ENCODE measurements at places on chromosomes 5 and 9.

GRCh38 chr9:80556631-80557030, 984.9 kb downstream of the TLE4 start:
- no peak for DNase-seq

DNA sequence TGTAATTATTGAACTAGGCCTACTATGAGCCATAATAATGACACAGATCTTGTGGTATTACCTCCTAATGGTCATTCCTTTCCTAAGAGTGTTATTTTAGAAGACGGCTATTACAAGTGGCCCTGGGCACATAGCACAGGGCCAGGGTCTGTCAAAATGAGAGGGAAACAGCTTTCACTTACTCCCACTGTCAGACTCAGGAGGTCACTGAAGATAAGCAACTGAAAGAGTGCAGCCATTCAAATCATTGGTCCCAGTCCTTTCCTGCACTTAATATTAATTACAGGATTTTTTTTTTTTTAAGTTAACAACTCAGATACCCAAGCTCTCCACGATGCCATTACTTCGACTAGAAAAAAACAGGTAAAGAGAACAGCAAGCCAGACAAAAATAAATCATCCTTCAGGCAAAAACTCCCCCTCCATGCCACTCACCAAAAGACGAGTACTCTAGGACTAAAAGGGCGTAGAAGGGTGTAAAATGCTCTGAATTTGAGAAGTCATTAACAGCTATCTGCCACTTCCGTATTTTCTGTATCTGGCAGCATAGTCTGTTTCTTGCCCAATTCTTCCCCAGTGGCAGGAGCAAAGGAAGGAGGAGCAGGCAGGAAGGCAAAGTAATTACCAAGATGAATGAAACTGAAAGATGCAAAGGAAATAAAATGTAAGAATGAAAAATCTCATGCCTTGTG, 87.4 kb downstream of the ZNF608 start:
- DNase-seq = no peak

DNA sequence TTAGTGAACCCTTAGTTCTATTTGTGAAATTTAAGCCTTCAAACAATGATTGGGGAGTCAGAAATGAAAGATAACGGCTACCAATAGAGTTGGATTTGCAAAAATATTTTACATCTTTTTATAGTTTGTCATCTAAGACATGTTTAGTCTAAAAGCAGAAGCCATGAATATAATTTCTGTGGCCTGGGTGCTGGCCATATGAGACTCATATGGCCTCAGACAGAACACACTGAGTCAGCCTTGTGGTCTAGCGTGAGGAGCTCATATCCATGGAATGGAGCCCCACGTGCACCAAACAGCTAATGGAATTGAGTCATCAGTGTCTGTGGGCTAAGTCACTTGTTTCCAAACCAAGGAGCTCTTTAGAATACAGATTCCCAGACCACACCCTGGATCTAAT, 240.7 kb upstream of the NREP start:
- DNase-seq = no peak

DNA sequence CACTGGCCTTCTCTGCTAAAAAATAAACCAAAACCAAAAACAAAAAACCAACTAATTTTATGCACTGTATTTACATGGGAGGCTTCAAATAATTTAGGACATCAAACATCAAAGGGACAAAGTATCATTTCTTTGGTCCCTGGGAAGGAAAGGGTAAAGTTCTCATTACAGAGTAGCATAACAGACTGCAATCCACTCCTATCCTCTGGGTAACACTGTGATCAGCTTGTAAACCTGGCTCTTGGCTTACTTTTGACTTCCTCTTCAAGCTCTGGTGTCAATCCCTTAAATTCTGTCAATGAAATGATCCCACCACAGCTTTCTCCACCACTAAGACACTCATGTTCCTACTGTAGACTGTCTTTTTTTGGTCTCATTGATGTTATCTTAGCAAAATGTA, 69.8 kb upstream of the VCAN start:
- DNase-seq = no peak

DNA sequence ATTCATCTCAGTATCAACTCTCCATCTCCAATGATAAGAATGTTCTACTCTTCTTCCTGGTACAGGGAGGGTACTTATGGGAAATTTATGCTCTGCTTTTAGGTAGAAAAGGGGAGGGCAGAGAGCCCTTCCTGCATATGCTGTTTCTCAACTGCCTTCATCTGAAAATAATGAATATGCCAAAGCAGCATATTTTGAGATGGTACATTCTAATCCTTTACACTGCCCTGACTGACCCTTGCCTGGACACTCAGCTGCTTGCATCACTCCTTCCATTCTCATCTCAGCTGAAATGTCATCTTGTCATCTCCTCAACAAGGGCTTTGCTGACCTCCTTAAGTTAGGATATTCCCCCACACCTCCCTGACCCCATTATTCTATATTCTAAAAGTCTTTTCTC, 68.5 kb downstream of the ALDH7A1 start:
- no peak for DNase-seq

- no peak for DNase-seq
Measured at GRCh38 chr5:74562122-74562521, 78.4 kb downstream of the ENC1 start.

- no peak for DNase-seq
Measured at GRCh38 chr5:172486451-172486850, 32.1 kb upstream of the SH3PXD2B start.

DNA sequence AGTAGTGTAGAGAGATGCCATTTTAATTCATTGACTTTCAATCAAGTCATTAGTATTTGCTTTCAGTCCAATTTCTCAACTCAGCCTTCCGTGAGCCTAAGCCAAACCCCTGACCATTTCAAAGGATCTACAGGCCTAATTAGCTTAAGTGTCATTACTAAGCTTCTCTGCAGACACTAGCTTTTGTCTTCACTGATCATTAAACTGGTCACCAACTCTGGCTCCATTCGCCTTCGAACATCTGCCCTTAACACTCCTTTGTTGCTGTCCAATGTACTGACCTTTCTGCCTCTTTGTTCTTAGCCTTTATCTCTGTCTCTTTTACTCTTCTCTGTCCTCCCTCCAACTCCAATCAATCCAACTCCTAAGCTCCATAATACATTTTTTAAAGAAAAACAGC, 299.3 kb downstream of the DIRAS2 start:
- DNase-seq = peak; percentile 47

DNA sequence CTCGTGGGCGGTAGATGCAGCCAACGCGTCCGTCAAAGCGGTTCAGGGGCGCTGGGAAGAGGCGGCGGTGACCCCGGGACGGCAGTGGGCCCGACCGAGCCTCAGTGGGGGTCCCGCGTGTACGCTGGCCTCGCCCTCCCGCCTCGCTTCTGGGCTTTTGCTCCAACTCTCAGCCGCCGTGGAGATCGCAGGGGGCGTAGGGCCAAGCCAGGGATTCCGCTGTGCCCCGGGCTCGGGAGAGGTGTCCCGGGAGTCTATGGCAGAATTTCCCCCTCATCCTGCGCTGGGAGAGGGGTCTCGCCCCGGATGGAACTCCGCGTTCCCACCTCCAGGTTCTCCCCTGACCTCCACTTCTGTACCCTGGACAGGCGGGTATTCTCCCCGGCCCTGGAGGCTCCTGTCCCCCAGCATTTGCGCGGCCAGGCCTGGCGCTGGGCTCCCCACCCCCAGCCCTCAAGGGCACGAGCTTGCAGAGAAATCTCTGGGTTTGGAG, 131.9 kb downstream of the MRPL36 start:
- DNase-seq = peak; percentile 31

- no peak for DNase-seq
Measured at GRCh38 chr5:171927345-171927941, 79.0 kb downstream of the FBXW11 start.

DNA sequence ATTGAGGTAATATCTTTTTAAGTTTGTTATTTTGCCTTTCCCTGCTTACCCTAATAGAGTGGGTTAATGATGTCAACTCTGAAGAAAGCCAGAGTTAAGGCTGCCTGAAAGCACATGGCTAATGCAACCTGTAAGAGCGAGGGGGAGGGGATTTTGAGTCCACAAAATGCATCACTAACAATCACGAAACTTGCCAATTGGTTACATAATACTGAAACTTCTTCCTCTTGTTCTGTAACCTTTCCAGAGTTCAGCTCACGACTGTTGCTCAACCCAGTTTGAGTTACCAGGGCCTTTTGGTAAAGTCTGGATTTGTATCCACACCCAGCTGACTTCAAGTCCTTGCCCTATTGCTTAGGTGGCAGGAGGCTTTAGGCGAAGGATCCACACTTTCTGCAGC, 308.8 kb downstream of the EFNA5 start:
- no peak for DNase-seq

- no peak for DNase-seq
Measured at GRCh38 chr5:151251001-151251551, 1.9 kb upstream of the GM2A start.

DNA sequence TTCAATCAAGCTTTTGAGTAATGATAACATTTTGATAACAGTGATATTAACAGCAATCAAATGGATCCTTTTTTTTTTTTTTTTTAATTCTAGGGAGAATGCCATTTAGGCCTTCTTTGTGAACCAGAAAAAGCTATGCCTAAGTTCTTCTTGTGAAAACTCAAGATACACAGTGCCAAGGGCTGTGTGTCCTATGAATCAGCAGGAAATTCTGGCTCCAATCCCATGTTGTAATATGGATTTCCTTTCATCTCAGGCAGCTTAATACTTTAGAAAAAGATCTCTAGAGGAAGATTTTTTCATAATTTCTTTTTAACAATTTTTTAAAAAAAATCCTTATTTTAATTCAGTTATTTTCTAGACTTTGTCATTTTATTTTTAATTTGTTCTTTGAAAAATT, 96.1 kb downstream of the NUDT12 start:
- no peak for DNase-seq

DNA sequence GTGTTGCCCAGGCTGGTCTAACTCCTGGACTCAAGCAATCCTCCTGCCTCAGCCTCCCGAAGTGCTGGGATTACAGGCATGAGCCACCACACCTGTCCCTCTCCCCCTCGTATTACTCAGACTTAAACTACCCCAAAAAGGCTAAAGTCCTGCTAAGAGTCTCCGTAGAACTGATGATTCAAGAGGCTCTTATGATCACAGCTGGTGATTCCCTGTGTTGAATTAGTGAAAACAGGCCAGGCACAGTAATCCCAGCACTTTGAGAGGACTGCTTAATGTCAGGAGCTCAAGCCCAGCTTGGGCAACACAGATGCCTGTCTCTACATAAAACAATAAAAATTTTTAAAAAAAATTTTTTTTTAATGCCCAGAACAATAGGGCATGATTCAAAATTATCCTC, 9.2 kb downstream of the CDC26 start:
- no peak for DNase-seq

DNA sequence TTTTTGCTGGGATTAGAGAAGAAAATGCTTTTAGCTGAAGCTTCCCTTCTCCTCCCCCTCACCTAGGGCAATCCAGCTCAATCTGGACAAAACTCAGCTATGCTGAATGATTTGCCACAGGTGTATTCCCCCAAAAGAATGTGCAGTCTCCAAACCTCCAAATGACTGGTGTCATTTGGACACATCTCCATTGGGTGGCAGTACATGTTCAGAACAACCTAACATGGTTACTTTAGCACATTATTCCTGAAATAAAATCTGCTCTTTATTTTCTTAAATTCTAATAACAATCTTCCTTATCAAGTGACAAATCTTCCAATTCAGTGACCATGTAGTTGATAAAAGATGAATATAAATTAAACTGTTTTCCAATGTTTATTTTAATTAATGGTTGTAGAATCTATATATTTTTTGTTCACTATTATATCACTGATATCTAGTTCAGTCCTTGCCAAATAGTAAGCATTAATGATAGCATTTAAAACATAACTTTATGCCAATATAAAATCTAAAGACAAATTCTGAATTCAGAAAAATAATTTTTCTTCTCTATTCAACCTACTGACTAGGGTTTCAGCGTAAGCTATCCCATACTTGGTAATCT, 61.3 kb upstream of the MOCS2 start:
- peak; percentile 50 for DNase-seq

- DNase-seq = no peak
Measured at GRCh38 chr5:98106116-98107031, 667.1 kb upstream of the RGMB start.

DNA sequence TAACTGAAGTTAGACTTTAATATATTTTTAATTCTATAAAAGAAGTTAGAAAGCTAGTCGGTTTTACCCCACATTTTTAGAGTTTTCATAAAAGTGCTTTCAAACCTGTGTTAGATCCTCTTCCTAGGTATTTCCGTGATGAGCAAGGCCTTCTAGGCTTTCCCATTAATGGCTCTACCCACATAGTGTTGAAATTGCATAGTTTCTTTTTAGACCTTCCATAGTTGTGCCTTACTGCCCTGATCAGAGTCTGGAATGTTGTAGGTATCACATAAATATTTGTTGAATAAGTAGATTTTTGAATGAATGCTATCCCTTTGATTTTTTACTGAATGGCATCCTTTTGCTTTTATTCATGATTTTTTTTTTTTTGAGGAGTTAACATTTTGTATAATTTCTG, 45.3 kb upstream of the GPR21 start:
- DNase-seq = no peak

GRCh38 chr9:16970321-16970720, 99.9 kb upstream of the BNC2 start:
- DNase-seq = no peak

- DNase-seq = no peak
Measured at GRCh38 chr9:125254231-125254630, 7.4 kb upstream of the GAPVD1 start.

- DNase-seq = no peak
Measured at GRCh38 chr5:115068239-115069086, 101.2 kb downstream of the TRIM36 start.

GRCh38 chr9:35285731-35286130, 123.9 kb downstream of the UNC13B start:
- DNase-seq = no peak

- DNase-seq = no peak
Measured at GRCh38 chr5:127870914-127871313, 167.7 kb downstream of the CCDC192 start.

DNA sequence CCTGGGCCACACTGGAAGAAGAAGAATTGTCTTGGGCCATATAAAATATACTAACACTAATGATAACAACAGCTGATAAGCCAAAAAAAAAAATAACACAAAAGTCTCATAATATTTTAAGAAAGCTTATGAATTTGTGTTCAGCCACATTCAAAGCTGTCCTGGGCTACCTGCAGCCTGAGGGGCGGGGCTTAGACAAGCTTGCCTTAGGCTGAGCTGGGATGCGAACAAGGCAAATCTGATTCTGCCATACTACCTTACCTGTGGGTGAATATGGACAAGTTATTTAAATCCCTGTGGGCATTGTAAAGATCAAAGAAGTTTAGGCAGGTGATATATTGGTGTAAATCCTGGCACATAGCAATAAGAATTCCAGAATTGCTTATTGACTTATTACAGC, 212.3 kb upstream of the ATP10B start:
- no peak for DNase-seq

- DNase-seq = no peak
Measured at GRCh38 chr5:158086856-158087255, 227.9 kb upstream of the CLINT1 start.

- DNase-seq = no peak
Measured at GRCh38 chr5:1439388-1440097, 5.7 kb downstream of the SLC6A3 start.

GRCh38 chr9:83330207-83331196, 207.7 kb downstream of the FRMD3 start:
- DNase-seq = no peak

Measured in iPS-NIHi11 (cell line).